ENCODE measurements at places on chromosomes 16 and 17.

DNA sequence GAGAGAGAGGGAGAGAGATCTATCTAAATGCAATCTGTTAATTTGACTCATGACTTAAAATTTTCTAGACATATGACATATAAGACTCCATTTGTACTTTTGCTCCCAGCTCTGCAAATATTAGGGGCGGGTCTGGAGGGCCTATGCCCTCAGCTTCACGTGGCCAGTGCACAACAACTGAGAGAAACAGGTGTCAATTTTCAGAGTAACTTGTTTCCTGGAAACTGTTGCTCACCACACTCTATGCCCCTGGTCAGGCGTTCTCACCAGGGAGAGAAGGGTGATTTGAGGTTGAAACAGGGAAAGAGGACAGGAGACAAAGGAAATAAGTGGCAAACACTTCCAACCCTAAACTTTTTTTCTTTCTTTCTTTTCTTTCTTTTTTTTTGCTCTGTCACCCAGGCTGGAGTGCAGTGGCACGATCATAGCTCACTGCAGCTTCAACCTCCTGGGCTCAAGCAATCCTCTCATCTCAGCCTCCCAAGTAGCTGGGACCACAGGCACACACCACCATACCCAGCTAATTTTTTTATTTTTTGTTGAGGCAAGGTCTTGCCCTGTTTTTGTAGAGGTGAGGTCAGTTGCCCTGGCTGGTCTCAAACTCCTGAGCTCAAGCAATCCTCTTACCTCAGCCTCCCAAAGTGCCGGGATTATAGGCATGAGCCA is 270.0 kb downstream of the SLC39A11 start:
- DNase-seq = no peak

DNA sequence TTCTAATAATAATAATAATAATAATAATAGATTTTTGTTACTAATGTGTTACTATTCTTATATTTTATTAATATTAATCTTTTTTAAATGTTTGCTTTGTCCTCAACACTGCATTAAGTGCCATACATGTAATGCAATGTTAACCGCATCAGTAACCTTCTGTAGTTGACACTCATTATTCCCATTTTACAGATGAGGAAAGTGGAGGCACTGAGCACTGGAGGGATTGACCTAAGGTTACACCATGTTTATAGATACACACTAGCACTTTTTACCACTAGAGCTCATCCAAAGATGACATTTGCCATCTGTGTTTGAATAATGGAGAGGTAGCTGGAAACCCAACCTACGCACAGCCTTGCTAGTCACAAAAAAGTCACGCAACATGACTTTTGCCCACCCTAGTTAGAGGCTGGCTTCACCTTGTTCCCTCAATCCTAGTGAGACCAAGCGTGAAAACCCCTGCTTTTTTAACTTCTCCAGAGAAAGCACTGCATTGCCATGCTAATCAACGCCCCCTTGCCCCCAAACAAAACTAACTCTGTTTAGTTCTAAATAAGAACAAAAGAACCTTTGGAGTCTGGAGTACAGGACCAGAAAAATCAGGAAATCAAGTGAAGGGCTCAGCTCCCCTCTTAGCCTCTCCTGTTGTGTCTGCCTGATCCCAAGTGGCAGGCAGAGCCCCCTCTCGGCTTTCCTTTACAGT is 2.3 kb downstream of the ARSG start:
- no peak for DNase-seq

GRCh38 chr17:45221081-45222013 is at the start of gene FMNL1:
TSS of gene FMNL1 (plus strand) at chr17:45221885. CDS start at chr17:45222125, 240 bp downstream.
- DNase-seq = peak; percentile 73

- no peak for DNase-seq
Measured at GRCh38 chr16:14399378-14400284, 230.4 kb downstream of the PARN start.
